ENCODE measurements at places on chromosomes 2 and 18. TPM values are rescaled to one million over a fixed set of nuclear protein-coding genes. Genes with fewer than 3 reads are reported as not detected.

- no peak for DNase-seq
- no peak overlapping the region for H3K4me3 ChIP-seq
- peaks cover 4% of the 10 kb centered on the region for H3K36me3 ChIP-seq
- H3K4me1 ChIP-seq: no peaks in the 10 kb centered on the region
- no peaks in the 10 kb centered on the region for H3K27me3 ChIP-seq
Observed at GRCh38 chr2:69099541-69099940, 86.6 kb downstream of the ANTXR1 start.

- H3K27me3 ChIP-seq: peaks cover 1% of the 10 kb centered on the region
- H3K27ac ChIP-seq: no peak overlapping the region
- H3K36me3 ChIP-seq: no peaks in the 10 kb centered on the region
Observed at GRCh38 chr2:24179683-24180082, 4.8 kb downstream of the FAM228A start.

DNA sequence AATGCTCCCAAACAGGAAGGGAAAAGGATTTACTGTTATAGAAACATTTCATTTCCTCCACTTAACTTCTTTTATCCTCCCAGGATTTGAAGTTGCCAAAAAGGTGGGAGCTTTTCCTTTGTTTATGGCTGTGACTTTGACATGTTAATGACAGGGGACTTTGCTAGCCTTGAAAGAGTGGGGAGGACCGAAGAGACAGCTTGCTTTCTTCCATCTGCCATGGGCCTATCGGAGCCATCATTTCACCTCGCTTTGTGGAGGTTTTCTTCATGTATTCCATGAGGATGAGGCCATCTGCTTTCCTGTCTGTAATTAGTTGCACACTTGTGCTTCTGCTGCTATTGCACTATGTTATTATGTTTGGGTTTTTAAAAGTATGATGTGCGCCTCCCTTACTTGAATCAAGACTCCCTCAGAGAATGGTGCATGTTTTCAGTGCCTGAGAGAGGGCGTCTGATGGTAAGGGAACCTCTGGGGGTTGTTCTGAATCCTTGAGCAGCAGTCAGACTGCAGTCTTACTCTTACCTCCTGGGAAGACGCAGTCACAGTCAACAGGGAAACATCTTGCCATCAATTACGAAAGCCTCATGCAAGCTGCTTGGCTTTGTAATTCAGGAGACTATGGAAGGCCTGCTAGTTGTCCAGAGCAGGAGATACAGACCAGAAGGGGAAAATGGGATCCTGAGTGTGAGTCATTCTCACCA, 173.3 kb upstream of the MGAT5 start:
- H3K4me1 ChIP-seq: no peaks in the 10 kb centered on the region
- H3K36me3 ChIP-seq: no peaks in the 10 kb centered on the region
- no peak overlapping the region for H3K27ac ChIP-seq
- no peak for DNase-seq
- no peaks in the 10 kb centered on the region for H3K27me3 ChIP-seq

The SULT1C2 gene
- polyA plus RNA-seq: 238 TPM

The MTCL1 gene
- 24.0 TPM for polyA plus RNA-seq

GRCh38 chr2:190540048-190540447, 5.5 kb upstream of the NEMP2 start:
- no peaks in the 10 kb centered on the region for H3K27me3 ChIP-seq
- no peak overlapping the region for H3K4me3 ChIP-seq
- H3K4me1 ChIP-seq: no peaks in the 10 kb centered on the region
- no peaks in the 10 kb centered on the region for H3K36me3 ChIP-seq
- no peak overlapping the region for H3K27ac ChIP-seq

- H3K4me3 ChIP-seq: no peak overlapping the region
- peak overlapping the region; percentile 78 for H3K27ac ChIP-seq
- H3K4me1 ChIP-seq: peaks cover 13% of the 10 kb centered on the region
- no peaks in the 10 kb centered on the region for H3K36me3 ChIP-seq
- H3K27me3 ChIP-seq: no peaks in the 10 kb centered on the region
- DNase-seq: peak; percentile 60
Observed at GRCh38 chr2:159506764-159507440, 109.4 kb downstream of the BAZ2B start.

- no peak overlapping the region for H3K4me3 ChIP-seq
- H3K27me3 ChIP-seq: no peaks in the 10 kb centered on the region
- H3K4me1 ChIP-seq: no peaks in the 10 kb centered on the region
- H3K27ac ChIP-seq: no peak overlapping the region
Observed at GRCh38 chr2:227848586-227848985, 22.8 kb upstream of the DAW1 start.

- DNase-seq: peak; percentile 73
- peak overlapping the region; percentile 87 for H3K27ac ChIP-seq
- peak overlapping the region; percentile 91 for H3K4me3 ChIP-seq
- no peaks in the 10 kb centered on the region for H3K27me3 ChIP-seq
- no peaks in the 10 kb centered on the region for H3K4me1 ChIP-seq
Observed at GRCh38 chr18:63366213-63367052, 573 bp downstream of the KDSR start.

GRCh38 chr2:37854676-37855282, 70.3 kb upstream of the RMDN2 start:
- H3K27me3 ChIP-seq: no peaks in the 10 kb centered on the region
- no peak for DNase-seq
- H3K4me1 ChIP-seq: no peaks in the 10 kb centered on the region
- H3K36me3 ChIP-seq: no peaks in the 10 kb centered on the region

The SUMO1 gene
- polyA plus RNA-seq: 108 TPM

DNA sequence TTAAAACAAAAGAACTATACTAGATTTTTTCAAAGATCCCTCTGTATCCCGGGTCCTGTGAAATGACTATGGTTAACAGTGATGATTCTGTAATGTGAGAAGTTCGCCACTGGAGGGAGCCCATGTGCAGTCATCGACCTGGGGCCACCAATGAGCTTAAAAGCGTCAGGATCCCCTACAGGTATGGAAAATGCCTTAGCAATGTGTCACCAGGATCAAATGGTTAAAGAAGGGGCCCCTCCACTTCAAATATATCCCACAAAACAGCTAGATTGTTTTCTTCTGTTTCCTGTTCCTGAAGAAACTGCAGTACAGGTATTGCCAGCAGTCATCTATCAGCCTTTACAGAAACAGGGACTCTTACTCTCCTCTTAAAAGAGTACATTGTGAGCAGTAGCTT, 15.3 kb downstream of the CHRNA1 start:
- no peak overlapping the region for H3K27ac ChIP-seq
- no peaks in the 10 kb centered on the region for H3K36me3 ChIP-seq
- H3K27me3 ChIP-seq: peaks cover 2% of the 10 kb centered on the region
- H3K4me3 ChIP-seq: no peak overlapping the region
- no peaks in the 10 kb centered on the region for H3K4me1 ChIP-seq

The SULT1C3 gene
- polyA plus RNA-seq: 0.46 TPM

The KCNJ13 gene
- 28.1 TPM for polyA plus RNA-seq

GRCh38 chr2:229686122-229686919, 28.0 kb downstream of the DNER start:
- DNase-seq: no peak
- no peaks in the 10 kb centered on the region for H3K27me3 ChIP-seq
- H3K4me1 ChIP-seq: no peaks in the 10 kb centered on the region
- no peaks in the 10 kb centered on the region for H3K36me3 ChIP-seq

DNA sequence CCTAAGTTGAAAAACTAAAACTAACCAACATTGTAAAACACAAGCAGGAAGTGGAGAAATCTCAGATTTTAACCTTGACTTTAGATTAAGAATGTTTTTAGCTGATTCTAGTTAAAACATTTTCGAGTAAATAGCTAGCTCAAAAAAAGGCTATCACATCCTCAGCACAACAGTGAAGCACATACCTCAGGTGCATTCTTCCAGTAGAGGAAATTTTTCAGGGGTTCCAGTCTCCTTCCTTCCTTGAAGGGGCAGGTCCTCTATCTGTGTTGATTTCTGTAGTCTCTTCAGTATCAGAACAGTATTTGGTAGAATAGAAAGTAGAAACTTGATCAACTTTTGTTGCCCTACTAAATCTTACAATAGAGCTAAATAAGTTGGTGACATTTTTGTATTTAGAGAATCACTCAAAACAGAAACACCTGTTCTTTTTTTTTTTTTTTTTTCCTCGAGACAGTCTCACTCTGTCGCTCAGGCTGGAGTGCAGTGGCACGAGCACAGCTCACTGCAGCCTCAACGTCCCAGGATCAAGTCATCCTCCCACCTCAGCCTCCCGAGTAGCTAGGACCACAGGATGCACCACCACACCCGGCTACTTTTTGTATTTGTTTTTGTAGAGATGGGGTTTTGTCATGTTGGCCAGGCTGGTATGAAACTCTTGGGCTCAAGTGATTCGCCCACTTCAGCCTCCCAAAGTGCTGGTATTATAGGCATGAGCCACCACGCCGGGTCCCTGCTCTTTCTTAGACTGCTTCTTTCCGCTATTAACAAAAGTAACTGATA, 6.9 kb upstream of the GPR155 start:
- H3K36me3 ChIP-seq: no peaks in the 10 kb centered on the region
- no peaks in the 10 kb centered on the region for H3K4me1 ChIP-seq
- no peaks in the 10 kb centered on the region for H3K27me3 ChIP-seq
- DNase-seq: no peak

GRCh38 chr18:5868218-5868854, 27.0 kb downstream of the TMEM200C start:
- no peaks in the 10 kb centered on the region for H3K4me1 ChIP-seq
- H3K27me3 ChIP-seq: no peaks in the 10 kb centered on the region
- peak; percentile 73 for DNase-seq
- no peak overlapping the region for H3K27ac ChIP-seq
- no peak overlapping the region for H3K4me3 ChIP-seq

DNA sequence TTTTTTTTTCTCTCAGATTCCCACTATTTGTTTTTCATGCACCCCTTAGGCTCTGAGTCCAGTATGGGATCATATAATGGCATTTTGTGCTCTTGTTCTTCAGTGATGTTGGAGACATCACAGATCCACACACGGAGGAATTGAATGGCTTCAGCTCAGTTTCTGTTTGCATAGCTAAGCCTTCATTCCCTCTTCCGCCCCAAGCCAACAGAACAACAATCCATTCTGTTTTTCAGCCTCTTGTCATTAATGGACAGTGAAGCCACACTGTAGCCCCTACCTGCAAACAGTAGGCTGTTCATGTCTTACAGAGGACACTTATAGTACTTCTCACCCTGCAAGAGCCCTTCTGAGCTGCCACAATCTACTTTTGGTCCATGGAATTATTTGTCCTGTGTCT, 64.0 kb upstream of the ZSWIM2 start:
- no peaks in the 10 kb centered on the region for H3K36me3 ChIP-seq
- DNase-seq: no peak
- H3K27ac ChIP-seq: no peak overlapping the region
- H3K27me3 ChIP-seq: no peaks in the 10 kb centered on the region
- H3K4me3 ChIP-seq: no peak overlapping the region
- no peaks in the 10 kb centered on the region for H3K4me1 ChIP-seq

DNA sequence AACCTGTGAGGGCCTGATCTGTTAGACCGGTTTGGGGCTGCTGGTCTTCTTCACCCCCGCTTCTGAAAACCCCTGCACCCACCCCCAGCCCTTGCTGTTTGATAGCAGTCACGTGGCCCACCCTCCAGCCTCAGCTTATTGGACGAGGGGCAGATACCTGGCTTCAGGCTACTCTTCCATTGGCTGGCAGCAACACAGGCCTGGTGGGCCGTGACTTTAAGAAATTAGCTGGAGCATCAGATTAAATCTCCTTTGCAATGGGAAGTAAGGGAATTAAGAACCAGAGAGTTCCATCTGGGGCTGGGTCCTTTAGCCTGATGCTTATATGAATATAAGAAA, 107.3 kb downstream of the KLHL29 start:
- DNase-seq: no peak
- H3K27ac ChIP-seq: no peak overlapping the region
- H3K4me3 ChIP-seq: no peak overlapping the region
- H3K36me3 ChIP-seq: no peaks in the 10 kb centered on the region
- H3K27me3 ChIP-seq: peaks cover 1% of the 10 kb centered on the region

GRCh38 chr2:212327171-212327809, 211.3 kb downstream of the ERBB4 start:
- H3K27ac ChIP-seq: no peak overlapping the region
- no peak for DNase-seq
- peaks cover 4% of the 10 kb centered on the region for H3K4me1 ChIP-seq
- no peak overlapping the region for H3K4me3 ChIP-seq
- no peaks in the 10 kb centered on the region for H3K36me3 ChIP-seq
- no peaks in the 10 kb centered on the region for H3K27me3 ChIP-seq

DNA sequence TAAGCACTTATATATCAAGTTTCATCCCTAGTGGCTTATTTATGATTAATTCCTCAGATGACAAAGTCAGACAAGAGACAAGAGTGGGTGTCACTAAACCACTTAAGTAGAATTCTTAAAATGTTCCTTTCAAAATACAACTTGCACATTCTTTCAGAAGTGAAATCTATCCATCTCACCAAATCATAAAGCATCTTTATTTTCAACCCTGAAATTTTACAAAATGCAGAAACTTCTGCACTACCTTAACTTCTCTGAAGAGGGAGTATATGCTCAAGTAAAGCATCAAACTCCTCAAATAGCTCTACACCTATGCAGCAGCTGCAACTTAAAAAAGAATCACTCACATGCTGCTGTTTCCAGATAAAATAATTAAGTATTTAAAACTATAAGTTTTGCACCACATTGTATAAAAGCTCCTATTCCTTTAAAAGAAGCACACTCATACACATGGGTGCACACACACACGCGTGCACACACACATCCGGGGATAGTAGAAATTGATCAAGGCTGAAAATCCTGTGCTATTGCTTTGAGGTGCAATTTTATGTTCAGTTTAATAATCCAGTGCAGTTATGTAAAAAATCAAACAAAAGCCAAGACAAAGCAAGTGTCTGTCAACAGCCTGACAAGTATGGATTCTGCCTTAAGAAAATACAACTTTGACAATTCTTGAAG, 244.5 kb downstream of the TCF4 start:
- no peaks in the 10 kb centered on the region for H3K4me1 ChIP-seq
- no peak overlapping the region for H3K4me3 ChIP-seq
- DNase-seq: no peak
- no peaks in the 10 kb centered on the region for H3K36me3 ChIP-seq
- H3K27me3 ChIP-seq: no peaks in the 10 kb centered on the region

- H3K4me1 ChIP-seq: no peaks in the 10 kb centered on the region
- no peak overlapping the region for H3K27ac ChIP-seq
- DNase-seq: no peak
- H3K27me3 ChIP-seq: no peaks in the 10 kb centered on the region
- no peak overlapping the region for H3K4me3 ChIP-seq
Observed at GRCh38 chr2:185978634-185979407, 240.2 kb downstream of the FSIP2 start.

The SIGLEC15 gene
- 2.0 TPM for polyA plus RNA-seq

The PLCD4 gene
- polyA plus RNA-seq: 4.0 TPM

DNA sequence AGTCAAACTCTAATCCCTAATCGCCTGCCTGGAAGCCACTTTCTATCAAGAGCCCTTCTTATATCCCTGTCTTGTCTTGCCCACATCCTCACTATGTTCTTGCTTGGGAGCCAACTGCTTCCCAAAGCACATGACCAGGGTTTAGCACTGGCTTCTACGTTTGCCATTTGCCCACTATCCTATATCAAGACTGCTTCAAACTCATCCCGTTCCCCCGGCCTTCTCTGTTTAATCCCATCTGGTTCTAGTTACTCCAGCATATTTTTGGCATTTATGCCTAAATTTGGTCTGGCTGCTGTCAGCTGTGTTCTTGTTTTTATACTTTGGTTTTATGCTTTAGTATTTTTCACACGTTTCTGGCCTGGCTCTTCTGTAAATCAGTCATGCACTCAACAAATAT, 40.2 kb downstream of the POLR1A start:
- no peaks in the 10 kb centered on the region for H3K27me3 ChIP-seq
- no peak overlapping the region for H3K4me3 ChIP-seq
- no peak for DNase-seq

GRCh38 chr18:37452015-37452414, 113.6 kb downstream of the CELF4 start:
- no peaks in the 10 kb centered on the region for H3K36me3 ChIP-seq
- no peak overlapping the region for H3K4me3 ChIP-seq
- peaks cover 41% of the 10 kb centered on the region for H3K4me1 ChIP-seq
- peak overlapping the region; percentile 47 for H3K27ac ChIP-seq
- H3K27me3 ChIP-seq: no peaks in the 10 kb centered on the region
- no peak for DNase-seq
